HT-29 (cell line): ENCODE measurements at places on chromosomes 4 and X.

- peak; percentile 48 for DNase-seq
Measured at GRCh38 chrX:102712981-102713625, 855 bp downstream of the GPRASP2 start.

DNA sequence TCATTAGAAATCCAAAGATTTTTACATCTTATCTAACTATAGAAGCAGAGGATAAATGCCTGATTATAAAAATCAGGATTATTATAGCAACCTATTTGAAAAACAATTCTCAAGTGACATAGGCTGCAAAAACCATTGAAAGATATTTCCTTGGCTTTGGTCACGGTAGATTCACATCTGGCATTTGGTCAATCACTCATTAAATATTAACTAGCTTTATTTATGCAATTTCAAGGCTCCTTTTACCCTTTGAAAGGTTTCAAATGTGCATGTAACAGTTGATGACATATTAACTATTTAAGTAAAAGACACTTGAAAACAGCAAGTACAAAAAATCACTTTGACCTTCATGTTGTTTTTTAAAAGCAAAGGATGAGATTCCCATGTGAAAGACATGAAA lies 98.1 kb downstream of the MMRN1 start:
- DNase-seq: no peak

- DNase-seq: no peak
Measured at GRCh38 chr4:162849937-162850336, 316.8 kb downstream of the NAF1 start.

- no peak for DNase-seq
Measured at GRCh38 chr4:61379406-61379805, 179.3 kb downstream of the ADGRL3 start.

DNA sequence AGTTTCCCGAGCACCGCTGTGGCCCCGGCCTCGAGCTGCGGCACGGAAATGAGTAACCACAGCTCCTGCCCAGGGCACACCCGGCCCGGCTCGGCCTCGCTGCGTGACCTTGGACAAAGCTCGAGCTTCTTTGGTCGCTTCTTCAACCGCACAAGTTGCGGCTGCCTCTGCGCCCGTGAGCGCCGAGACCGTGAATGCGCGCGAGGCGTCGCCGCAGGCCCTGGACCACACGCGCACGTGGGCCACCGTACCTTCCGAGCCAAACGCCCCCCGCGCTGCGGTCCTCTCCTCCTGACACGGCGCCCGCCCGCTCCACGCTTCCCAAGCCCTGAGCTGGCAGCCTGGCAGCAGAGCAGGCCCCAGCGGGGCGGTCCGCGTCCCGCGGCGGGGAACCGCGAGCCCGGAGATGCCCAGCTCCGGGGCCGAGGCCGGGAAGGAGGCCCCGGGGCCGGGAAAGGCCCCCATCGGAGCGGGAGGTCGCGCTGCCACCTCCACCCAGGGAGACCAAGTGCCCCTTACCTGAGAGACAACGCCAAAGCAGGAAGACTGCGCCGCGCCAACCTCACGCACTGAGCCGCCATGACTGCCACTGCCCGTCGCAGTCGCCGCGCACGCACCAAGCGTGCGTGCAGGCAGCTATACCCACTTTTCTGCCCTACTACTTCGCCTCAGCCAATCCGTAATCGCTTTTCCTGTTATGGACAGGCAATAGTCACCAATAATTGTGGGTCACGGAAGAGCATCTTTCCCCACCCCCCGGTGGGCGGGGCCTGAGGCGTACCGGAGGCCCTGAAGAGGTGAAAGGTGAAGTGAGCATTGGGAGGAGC lies at the start of gene GRPEL1:
Gene GRPEL1 (minus strand): TSS at position 613 of the 827 bp plus-strand sequence. CDS start 32 bp downstream, at position 581.
- peak; percentile 100 for DNase-seq

DNA sequence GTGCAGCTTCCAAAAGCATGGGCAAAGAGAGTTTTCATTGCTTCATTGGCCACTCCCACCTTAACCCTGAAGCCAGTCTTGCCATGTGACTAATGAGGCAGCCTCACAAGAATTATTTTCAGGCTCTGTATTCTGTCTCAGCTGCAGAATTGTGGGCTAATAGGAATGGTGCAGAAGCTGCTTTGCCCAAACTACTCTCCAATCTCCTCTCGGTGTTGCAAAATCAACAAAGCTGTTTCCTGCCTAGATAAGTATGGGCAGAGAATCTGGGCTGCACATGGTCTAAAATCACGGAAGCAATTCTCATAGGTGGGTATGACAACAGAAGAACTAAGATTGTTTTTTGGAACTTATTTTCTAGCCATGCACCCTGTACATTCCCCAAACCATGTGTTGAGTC lies 31.4 kb downstream of the PPP1R2C start:
- no peak for DNase-seq

GRCh38 chrX:48491809-48492208 lies 15.8 kb downstream of the FTSJ1 start:
- DNase-seq: no peak

GRCh38 chrX:101009090-101009489 lies 39.6 kb downstream of the ARL13A start:
- no peak for DNase-seq

- no peak for DNase-seq
Measured at GRCh38 chr4:1247864-1248244, 1.1 kb downstream of the CTBP1 start.

- DNase-seq: no peak
Measured at GRCh38 chr4:86015412-86016350, 344.2 kb downstream of the MAPK10 start.

DNA sequence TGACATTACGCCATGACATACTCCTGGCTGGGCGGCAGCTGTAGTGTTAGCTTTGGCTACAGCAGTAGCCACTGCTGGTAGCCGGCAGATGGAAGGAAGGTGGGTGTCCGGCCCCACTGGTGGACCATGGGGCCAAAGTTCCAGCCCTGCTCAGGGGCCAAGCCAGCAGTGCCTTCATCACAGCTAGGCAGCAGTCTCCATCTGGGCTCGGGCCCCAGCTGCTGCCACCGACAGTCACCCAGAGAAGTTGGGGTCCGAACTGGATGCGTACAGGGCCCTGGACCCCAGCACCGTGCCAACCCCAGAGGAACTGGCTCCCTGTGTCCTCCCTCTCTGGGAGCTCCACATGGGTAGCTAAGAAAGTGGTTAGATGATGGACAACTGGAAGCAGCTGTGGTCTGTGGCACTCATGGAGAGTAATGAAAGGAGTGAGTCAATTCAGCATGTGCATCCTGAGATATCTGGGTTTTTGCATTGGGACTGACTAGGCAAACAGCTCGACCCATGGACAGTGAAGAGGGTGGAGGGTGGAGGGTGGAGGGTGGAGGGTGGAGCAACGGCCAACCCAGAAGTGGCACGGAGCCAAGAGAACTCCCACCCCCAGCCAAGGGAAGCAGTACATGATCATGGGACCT lies 366.6 kb upstream of the GRIA3 start:
- DNase-seq: no peak

DNA sequence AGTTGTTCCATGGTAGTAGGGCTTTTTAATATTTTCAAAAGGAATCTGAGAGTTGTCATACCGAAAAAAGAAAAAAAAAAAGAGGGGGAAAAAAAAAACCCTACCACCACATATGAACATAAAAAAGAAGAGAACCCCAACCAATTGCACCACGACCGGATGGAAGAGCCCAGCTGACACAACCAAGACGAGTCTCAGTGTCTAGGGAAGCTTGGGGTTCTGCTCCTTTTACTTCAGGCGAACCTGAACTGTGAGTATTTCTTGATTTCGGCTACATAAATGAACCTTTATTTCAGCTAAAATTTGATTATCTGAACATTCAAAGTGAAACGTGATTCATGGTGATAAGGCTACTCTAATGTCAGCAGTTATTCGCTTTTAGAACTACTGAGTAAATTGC lies at the start of gene GPR34:
Gene GPR34 (plus strand): TSS at position 139 of the 400 bp plus-strand sequence. CDS start 6,661 bp downstream, outside the sequence.
- DNase-seq: no peak

GRCh38 chrX:8879750-8880149 lies 78.6 kb upstream of the FAM9A start:
- peak; percentile 45 for DNase-seq

- DNase-seq: no peak
Measured at GRCh38 chr4:113327494-113327893, 278.0 kb downstream of the ANK2 start.

DNA sequence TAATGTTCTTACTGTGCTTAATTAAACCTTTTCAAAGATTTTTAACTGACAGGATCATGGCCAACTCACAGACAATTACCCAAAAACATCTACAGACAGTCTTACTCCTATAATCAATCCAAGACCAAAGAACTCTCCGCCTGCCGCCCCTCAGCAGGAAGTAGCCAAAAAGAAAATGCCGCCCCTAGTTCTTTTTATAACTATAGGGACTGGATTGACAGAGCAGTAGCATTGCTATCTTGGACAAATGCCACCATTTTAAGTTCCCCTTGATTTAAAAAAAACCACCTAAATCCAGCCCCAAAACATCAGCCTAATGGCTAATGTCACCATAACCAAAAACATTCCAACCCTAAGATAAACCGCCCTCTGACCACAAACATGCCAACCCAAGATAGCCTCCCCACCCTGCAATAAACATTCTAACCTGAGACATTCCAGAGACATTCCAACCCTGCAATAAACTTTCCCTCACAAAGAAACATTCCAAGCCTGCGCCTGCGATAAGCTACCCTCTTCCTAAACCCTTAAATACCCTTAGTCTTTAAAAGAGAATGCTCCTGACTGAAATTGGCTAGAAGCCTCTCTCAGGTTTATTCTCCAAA lies 77.0 kb downstream of the COQ2 start:
- peak; percentile 85 for DNase-seq

GRCh38 chr4:174880001-174880400 lies 38.2 kb upstream of the ADAM29 start:
- DNase-seq: no peak

DNA sequence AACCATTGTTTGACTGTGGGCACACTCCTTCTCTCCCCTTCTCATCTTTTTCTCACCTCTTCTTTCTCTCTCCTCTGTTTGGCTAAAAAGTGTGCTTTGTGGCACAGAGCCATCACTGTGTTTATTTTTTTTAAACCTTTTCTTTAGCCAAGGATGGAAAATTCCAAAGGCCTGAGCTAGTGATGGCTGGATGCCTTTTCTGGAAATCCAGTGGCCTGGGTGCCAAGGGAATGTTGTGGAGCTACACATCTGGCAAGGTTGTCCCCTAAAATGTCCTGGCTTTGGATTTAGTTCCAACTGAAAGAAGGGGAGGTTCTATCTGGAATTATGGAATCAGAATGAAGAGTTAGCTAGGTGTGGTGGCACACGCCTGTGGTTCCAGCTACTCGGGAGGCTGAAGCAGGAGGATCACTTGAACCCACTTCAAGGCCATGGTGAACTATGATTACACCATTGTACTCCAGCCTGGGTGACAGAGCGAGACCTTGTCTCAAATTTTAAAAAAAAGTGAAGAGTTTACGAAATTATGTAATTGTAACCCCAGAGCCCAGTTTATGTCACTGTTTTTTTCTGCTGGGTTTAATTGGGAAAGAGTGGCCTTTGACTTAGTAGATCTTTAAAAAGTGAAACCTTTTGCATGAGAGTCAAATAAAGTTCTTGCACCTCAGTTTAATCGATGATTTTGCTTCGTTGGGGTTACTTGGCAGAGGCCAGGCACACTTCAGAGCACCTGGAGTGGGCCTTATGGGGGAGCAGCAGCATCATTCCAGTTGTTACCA lies 17.7 kb downstream of the DOCK11 start:
- DNase-seq: no peak

DNA sequence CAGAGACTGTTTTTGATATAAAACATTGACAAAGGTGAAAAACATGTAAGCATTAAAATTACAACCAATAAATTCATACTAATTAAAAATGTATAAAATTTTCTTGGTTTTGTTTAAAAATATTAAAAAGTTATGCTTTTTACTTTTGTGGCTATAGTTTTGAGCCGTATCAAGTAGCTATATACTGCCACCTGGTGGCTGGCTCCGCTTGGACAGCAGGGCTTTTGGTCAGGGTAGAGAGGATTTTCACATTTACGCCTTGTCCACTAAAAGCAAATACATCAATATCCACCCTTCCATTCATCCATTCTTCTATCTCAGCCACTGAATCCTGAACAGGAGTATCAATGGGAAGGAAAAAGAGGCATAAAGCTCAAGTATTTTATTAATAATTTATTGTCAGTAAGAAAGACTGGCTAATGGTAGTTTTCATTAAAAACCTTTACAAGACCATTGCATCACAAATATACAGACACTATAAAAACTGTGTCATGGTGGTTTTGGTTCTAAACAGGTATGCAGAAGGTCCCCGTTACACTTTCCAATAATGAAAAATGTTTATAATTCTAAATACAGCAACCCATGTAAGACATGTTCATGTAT lies 32.1 kb upstream of the MTNR1A start:
- peak; percentile 74 for DNase-seq

DNA sequence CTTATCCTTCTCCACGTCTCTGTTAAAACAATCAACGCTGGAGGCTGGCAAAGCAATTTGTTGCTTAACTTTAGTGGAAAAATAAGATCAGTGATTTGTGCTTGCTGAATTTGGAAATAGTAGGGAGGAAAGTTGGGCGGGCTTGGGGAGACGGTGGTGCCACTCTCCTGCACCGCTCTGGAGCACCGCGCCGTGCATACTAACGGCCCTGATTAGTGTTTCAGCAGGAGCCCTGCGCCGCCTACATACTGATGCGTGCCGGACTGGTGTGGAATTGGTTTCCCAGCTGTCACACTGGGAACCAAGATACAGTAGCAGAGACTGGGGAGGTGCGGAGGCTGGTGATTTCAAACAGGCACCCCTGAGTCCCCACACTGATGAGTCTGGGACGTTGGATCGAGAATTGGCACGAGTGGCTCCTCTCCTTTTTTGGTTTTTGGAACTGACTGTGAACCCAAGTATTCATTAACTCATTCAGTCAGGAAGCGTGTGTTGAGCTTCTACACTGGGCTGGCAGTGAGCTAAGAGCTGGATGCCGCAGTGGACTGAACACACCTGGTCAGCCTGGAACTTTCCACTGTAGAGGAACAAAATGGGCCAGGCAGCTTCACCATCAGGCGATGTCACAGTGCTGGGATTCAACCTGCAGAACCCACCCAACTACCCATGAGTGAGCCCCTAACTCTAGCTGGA lies 29.0 kb upstream of the PSAPL1 start:
- no peak for DNase-seq

- no peak for DNase-seq
Measured at GRCh38 chr4:181792641-181793040, 450.6 kb upstream of the TENM3 start.

DNA sequence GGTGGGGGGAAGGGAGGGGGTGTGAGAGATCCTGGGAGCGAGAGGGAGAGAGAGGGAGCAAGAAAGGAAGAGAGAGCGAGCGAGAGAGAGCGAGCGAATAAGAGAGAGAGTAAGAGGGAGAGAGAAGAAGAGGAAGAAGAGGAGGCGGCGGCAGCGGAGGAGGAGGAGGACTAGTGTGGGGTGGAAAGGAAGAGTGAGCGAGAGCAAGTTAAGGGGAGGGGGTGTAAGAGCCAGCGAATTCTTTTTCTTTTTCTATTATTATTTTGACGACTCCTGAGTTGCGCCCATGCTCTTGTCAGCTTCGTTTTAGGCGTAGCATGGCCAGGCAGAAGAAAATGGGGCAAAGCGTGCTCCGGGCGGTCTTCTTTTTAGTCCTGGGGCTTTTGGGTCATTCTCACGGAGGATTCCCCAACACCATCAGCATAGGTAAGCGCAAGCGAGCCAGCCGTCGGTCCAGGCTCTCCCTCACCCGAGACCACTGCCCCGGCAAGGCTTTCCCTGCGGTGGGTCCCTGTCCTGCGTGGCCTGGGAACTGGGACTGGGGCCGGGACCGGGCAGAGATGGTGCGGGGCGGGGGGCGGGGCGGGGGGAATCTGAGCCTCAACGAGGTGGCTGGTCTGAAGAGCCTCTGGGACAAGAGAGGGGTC lies at the start of gene GRIA3:
Gene GRIA3 (plus strand): TSS at position 60 of the 647 bp plus-strand sequence. CDS start 258 bp downstream, at position 318.
- no peak for DNase-seq
